ENCODE measurements at places on chromosomes 3 and 15.

- no peak for DNase-seq
Observed at GRCh38 chr3:169759256-169759655, 5.6 kb downstream of the TERC start.

GRCh38 chr15:31083370-31083780 lies 18.1 kb downstream of the TRPM1 start:
- no peak for DNase-seq

GRCh38 chr15:86588413-86588812 lies 508.7 kb downstream of the AGBL1 start:
- no peak for DNase-seq

- no peak for DNase-seq
Observed at GRCh38 chr3:47954567-47954966, 61.6 kb downstream of the MAP4 start.

GRCh38 chr3:40973141-40973540 lies 226.2 kb upstream of the CTNNB1 start:
- DNase-seq: no peak

DNA sequence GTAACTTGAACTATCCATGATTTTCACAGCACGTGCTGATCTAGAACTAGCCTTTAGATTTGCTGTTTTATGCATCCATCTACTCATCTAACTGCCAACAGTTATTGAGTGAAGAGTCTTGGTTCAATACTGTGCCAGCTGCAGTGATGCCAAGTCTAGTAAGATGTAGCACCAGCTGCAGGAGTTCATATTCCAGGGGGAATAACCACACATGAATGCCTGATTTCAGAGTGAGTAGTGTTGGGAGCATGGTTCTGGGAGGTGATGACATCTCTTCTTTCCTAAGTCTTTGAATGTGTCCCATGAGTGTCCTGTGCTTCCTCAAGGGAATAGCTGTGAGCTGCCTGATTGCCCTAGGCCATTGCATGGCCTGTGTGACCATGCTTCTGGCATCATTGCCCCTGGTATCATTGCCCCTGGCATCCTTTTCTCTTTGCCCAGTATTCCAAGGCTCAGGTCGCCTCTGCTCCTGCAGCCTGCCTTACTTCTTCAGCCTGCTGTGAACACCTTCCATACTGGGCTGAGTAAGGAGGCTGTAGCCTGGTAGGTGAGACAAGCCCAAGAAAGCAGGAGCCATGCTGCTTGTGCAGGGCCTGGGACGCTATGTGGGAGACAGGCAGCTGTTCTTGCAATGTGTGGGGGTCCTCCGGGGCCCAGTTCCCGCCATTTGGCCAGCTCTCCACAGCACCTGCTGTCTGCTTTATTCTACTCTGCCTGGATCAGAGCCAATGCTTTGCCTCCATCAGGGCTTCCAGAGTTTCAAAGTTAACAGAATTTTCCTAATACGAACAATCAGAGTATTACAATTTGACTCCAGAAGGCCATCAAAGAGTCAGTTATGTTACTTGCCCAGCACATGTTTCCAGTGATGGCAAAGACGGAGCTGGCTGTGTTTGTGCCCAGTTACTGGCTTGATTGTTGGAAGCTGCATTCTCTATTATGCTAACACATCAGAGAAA lies 73.2 kb downstream of the CLSTN2 start:
- no peak for DNase-seq

DNA sequence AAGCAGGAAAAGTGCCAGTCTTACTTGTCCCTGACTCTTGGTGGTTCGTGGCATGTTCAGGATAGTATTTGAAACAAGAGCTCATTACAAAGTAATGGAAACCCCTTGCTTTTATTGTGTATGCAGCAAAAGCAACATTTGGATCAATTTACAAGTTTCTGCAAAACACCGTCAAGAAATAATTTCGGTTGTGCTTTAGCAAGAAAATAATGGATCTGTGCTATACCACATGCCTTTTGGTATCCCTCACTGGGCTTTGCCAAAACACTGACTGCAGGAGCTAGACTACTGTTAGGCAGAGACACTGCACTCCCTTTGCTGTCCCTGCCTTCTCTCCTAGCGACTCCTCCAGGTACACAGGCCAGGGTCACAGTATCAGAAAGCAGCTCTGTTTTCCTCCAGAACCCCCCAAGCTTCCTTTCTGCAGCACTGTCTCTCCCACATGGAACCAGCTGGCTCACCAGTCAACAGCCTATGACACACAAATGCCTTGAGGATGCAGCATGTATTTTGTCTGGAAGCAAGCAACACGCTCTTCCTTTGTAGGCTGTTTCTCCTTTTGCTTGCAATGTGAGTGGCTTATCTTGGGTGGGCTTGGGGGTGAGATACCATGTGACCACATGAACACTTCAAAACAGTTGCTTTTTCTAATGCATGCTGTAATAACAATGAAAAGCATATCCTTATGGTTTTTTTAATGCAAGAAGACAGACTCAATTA lies 111.4 kb downstream of the PGPEP1L start:
- DNase-seq: no peak

DNA sequence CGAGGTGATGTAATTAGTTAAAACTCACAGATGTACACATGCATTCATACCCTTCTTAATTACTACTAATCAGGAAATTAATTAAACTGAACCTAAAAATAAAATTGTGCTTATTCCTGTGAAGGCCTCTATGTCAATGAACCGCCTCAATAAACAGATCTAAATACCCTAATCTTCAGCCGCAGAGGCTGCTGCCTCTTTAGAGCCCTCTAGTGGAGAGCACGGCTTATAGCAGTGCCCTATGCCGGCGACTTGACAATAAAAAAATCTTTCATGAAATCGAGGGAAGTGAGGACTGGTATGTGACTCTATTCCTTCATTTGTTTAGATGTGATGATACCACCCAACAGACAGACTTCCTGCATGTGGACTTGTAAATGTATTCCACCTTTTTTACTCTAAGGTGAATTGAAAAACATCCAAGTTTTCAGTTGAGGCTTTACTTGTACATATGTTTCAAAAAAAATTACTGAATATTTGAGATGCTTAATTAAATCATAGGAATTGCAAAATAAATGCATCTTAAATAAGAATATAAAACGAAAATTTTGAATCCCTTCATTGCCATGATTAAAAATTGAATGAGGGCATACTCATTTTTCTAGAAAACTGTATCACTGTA lies 8.3 kb upstream of the EPHA3 start:
- no peak for DNase-seq

DNA sequence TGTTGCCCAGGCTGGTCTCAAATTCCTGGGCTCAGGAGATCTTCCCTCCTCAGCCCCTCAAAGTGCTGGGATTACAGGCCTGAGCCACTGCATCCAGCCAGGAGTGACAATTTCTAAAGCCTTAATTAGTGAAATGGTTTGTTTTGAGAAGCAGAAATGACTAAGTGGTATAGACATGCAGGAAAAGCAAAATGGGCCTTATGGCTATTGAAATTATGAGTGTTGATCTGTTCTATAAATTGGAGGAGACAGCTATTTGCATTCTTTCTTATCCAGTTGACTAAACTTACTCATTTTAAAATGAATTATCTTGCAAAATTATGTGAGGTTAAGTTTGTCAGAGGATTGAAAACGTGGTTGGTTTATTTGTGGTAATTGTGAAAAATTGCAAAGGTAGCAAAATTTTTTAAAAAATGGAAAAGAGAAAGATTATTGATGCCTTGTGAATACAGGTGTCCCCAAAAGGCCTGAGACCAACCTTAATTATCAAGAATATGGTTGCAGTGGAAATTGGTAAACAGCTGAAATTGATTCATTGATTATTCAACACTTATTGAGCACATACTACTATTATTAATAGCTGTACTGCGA lies 7.9 kb downstream of the RAP2B start:
- DNase-seq: no peak

DNA sequence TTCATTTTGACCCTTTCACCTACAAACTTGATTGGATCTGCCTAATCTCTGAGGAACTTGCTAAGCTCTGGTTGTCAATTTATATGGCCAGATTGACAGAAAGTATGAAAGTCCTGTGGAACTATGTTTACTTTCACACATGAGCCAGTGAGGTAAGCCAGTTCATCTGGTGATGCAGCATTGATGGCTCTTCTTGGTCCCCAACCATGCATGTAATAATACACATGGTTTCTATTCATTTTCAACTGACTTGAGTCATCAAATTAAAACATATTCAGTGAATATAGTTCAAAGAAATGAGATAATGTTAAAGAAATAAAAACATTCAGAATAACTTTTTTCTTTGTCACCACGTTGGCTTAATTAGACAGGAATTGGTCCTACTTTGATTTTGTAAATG lies 336.1 kb upstream of the THBS1 start:
- no peak for DNase-seq

DNA sequence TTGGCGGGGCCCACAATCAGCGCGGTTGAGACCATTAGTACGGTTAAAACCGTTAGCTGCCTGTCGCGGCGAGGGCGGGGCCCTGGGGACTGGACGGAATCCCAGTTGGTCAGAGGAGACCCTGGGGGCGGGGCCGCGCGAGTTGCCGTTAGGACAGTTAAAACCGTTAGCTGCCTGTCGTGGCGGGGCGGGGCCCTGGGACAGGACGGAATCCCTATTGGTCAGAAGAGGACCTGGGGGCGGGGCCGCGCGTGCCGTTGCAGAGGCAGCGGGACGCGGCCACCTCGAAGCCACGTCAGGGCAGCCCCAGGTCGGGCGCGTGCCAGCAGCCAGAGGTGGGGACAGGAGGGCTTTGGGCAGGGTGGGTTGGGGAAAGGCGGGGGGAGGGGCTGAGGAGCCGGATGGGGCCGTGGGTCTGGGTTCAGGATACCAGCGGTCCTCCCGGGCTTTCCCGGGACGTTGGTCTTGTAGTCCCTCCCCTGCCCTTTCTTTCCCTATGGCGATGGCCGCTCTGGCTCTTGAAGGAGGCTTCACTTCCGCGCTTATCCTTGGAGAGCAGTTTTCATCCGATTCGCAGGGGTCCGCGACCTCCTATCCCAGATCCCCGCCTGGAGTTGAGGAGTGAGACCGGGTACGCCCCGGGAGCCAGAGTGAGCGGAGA lies 28.0 kb downstream of the KLHDC8B start:
- DNase-seq: no peak

DNA sequence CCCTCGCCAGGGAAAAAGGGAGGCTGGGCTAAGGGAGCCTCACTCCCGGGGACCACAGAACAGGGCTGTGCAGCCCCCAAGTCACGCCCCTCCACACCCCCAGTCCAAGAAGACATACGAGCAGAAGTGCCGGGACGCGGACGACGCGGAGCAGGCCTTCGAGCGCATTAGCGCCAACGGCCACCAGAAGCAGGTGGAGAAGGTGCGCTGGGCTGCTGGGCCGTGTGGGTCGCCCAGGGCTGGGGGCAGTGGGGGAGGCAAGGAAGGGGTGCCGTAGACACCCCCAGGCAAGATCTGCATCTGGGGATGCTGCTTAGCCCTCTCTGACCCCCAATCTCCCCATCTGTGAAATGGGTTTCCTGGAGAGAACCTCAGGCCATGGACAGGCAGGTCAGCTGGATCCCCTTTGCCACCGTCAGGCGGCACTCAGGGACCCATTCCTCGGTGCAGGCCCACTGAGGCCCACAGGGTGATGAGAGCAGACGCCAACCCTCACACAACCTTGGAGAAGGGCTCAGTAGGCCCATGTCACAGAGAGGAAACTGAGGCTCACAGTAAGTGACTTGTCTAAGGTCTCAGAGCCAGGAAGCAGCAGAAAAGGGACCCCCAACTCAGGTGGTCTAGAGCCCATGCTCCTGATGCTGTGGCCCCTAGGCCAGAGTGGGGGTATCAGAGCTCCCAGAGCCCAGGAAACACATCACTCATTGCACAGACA lies 33.7 kb downstream of the PSTPIP1 start:
- no peak for DNase-seq
